Activated CD4-positive, alpha-beta T cell treated with anti-CD3 and anti-CD28 coated beads for 24 hours (primary cell): ENCODE measurements at places on chromosomes 4 and X.

DNA sequence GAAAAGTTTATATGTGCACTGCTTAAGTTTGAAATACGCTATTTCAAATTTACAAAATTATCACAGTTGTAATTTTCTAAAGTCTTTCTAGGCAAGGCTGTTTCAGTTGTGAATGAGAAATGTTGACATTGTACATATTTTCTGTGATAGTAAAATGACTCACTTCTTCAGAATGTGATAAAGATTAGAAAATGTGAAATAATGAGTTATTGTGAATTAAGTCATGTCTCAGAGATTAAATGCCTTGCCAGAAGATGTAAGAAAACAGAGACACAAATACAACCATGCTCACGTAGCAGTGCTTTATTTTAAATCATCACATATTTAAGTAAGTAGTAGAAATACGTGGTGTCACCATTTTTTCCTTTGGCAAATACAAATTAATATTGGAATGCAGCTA, 768 bp downstream of the CLCN4 start:
- DNase-seq: no peak

DNA sequence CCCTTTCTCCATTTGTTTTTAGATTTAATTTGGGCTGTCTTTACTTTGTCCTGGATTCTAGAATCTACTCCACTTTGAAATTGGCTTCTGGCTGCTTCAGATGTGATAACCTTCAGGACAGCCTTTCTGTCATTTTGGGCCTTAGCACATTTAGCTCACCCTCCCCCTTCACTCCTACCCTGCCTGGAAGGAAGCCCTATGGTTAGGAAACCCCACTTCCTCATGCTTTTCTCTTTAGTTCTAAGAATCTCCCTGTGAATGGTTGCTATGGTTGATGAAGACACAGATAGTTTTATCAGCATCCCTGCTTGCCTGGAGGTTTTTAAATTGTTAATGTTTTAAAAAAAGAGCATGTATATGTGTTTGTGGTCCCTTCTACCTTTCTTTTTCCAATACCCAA, 100.7 kb upstream of the PTPN13 start:
- no peak for DNase-seq

GRCh38 chr4:52711834-52712250, 39.4 kb downstream of the ERVMER34-1 start:
- DNase-seq: no peak

DNA sequence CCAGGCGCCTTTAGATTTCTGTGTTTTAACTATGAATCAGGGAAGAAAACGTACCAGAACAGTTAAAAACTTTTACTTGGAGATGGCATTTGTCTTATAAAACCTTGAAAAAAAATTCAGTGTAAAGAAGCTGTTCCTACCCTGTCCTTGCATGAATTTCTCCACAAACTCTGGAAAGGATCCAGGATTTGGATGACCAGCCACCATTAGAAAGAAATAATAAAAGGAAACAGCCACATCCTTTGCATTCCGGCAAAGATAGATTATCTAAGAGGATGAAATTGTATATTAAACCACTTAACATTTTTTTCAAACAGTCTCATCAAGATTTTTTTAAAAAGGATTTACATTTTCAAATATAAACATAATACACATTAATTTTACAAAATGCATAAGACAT, 10.6 kb downstream of the SULT1E1 start:
- no peak for DNase-seq

- no peak for DNase-seq
Measured at GRCh38 chr4:129598582-129598981, 502.6 kb downstream of the C4orf33 start.

- DNase-seq: no peak
Measured at GRCh38 chr4:112189754-112190153, 41.8 kb upstream of the AP1AR start.
